ENCODE measurements at places on chromosomes 11 and 22.

GRCh38 chr22:31211482-31211861 is 626 bp upstream of the LIMK2 start:
- DNase-seq, result no peak

- no peak for DNase-seq
Observed at GRCh38 chr11:122895563-122895962, 13.0 kb downstream of the JHY start.

DNA sequence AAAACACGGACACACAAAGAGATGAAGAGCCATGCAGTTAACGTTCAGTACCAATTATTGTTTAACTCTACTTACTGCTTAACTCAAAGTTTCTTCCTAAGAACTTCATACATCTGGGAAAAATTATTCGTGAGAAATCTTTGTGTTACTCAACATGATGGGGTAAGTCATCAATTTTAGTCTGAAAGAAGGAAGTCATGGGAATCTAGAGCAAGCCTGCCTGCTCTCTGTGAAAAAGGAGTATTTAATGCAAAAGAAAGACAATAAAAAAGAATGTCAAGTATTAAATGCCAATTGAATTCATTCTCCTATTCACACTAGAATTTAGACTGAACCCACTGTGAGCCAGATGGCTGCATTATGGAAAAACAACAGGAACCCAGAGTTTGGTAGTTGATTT is 16.0 kb downstream of the TMEM123 start:
- no peak for DNase-seq

DNA sequence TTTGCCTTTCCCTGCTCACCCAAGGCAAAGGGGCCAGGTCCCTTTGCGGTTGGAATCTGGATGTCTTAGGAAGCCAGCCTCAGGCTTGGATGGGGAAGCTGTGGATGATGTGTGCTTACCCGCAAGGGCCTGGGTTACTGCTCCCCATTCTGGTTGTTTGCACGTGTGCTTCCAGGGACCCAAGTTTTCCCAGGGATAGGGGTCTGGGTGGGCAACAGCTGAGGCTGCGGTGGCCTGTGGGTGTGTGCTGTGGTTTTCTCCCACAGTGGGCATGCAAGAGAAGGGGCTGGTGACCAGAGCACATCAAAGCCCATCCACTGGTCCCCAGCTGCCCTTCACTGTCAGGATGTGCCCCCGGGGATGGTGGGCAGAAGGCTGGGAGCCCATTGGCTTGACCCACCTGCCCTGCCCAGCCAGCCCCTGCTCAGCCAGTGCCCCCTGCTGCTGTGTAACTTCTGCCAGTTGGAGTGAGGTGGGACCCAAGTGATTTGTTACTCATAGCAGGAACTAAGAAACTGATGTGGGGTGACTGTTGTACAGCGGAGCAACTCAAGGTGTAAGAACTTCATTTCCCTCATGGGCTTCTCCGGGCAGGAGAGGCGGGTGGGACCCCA is 3.3 kb downstream of the CAPN5 start:
- DNase-seq, result no peak

- DNase-seq, result no peak
Observed at GRCh38 chr11:68454767-68455166, 5.8 kb upstream of the PPP6R3 start.

DNA sequence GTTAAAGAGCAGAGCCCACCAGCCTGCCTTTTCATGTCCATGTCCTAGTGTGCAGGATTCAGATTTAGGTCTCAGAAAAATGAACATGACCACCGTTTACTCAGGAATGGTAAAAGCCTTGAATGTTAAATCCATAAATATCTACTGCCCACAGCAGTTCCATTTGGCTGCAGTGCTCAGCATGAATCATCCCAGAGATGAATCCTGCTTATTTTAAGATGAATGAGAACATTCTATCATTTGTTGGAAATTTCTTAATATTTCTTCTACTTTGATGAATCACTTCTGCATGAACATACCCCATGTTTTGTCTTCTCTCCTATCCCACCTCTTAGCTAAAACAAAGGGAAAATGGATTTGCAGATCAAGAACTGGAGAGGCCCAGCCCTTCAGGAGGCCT is 47.5 kb upstream of the AQP11 start:
- no peak for DNase-seq

All from neuronal stem cell (in vitro differentiated cells).